ENCODE measurements at places on chromosomes 5 and 9. TPM values are rescaled to one million over a fixed set of nuclear protein-coding genes. Genes with fewer than 3 reads are reported as not detected.
A peak's percentile ranks its signal among the peaks of the same experiment; 100 is the strongest.

GRCh38 chr5:10248378-10249260 lies 1.1 kb downstream of the ATPSCKMT start:
- H3K27me3 ChIP-seq, result no peaks in the 10 kb centered on the region
- peaks cover 9% of the 10 kb centered on the region for H3K4me1 ChIP-seq
- H3K27ac ChIP-seq, result peak overlapping the region; percentile 99
- DNase-seq, result no peak
- peak overlapping the region; percentile 98 for H3K4me3 ChIP-seq
- H3K36me3 ChIP-seq, result peaks cover 2% of the 10 kb centered on the region

DNA sequence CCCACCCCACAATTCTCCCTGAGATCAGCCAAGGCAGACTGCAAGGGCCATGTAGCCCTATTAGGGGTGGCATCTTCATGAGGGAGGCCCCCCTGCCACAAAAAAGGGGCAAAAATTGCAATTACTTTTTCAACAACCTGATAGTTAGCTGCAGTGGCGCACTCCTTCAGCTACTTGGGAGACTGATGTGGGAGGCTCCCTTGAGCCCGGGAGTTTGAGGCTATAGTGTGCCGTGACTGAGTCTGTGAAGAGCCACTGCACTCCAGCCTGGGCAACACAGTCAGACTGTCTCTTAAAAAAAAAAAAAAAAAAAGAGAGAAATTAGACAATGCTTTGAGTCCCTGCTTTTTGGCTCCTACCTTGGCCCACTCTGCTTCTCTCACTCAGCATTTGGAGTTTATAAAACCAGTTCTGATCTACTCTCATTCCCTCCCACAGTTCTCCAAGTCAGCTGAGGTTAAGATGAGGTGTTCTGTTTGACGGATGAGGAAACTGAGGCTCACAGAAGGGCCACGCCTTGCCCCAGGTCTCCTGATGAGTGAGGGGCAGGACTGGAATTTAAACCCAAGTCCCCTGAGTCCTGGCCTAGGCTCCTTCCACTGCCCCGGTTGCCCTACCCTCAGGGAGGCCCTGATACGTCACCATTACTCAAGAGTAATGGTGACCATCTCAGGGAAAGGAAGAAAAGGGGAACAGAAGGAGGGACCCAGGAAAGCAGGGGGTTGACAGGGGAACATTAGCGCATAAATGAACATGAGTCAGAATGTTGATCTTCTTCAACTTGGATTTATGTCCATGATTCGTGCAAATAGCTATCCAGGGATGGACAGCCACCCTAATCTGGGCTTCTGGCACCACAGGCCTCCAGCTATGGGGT lies 9.0 kb downstream of the GPX3 start:
- H3K36me3 ChIP-seq, result peaks cover 22% of the 10 kb centered on the region
- H3K4me3 ChIP-seq, result no peak overlapping the region
- no peaks in the 10 kb centered on the region for H3K27me3 ChIP-seq
- H3K27ac ChIP-seq, result peak overlapping the region; percentile 26

GRCh38 chr9:124932333-124932732 lies 8.6 kb downstream of the GOLGA1 start:
- no peak overlapping the region for H3K4me3 ChIP-seq
- H3K27me3 ChIP-seq, result no peaks in the 10 kb centered on the region
- no peaks in the 10 kb centered on the region for H3K4me1 ChIP-seq
- H3K27ac ChIP-seq, result no peak overlapping the region
- H3K36me3 ChIP-seq, result peaks cover 2% of the 10 kb centered on the region

DNA sequence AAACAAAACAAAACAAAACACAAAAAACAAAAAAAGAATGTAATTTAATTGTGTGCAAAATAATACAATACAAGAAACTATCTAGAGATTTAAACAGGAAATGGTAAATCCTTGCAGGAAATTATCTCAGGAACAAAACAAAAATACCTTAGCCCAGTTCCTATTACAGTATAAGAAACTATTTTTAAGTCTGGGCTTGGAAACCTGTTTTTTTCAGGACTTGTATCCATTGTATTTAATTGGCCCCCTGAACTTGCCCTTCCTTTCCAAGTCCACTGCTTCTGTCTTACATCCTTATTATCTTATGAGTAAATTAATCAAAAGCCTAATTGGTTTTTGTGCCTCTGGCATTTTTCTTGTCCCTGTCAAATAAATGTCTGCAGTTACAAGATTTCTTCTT lies 48.5 kb downstream of the ST8SIA4 start:
- no peak for DNase-seq
- H3K27me3 ChIP-seq, result no peaks in the 10 kb centered on the region
- no peaks in the 10 kb centered on the region for H3K36me3 ChIP-seq
- H3K4me1 ChIP-seq, result no peaks in the 10 kb centered on the region

- no peak overlapping the region for H3K27ac ChIP-seq
- no peak overlapping the region for H3K4me3 ChIP-seq
- no peak for DNase-seq
- peaks cover 10% of the 10 kb centered on the region for H3K4me1 ChIP-seq
- no peaks in the 10 kb centered on the region for H3K27me3 ChIP-seq
These were observed 73.3 kb downstream of the RXRA start for GRCh38 chr9:134399435-134400056.

GRCh38 chr5:173302546-173303155 lies 25.6 kb downstream of the STC2 start:
- no peaks in the 10 kb centered on the region for H3K36me3 ChIP-seq
- no peaks in the 10 kb centered on the region for H3K27me3 ChIP-seq
- H3K4me1 ChIP-seq, result peaks cover 10% of the 10 kb centered on the region
- DNase-seq, result peak; percentile 81
- no peak overlapping the region for H3K4me3 ChIP-seq

TOR4A gene
- 22.1 TPM for total RNA-seq

- no peaks in the 10 kb centered on the region for H3K36me3 ChIP-seq
- H3K27ac ChIP-seq, result no peak overlapping the region
- DNase-seq, result peak; percentile 55
These were observed 162.4 kb downstream of the CHSY3 start for GRCh38 chr5:130066644-130067043.

- no peaks in the 10 kb centered on the region for H3K27me3 ChIP-seq
- peaks cover 28% of the 10 kb centered on the region for H3K36me3 ChIP-seq
- H3K4me3 ChIP-seq, result no peak overlapping the region
These were observed 11.5 kb downstream of the PRR7 start for GRCh38 chr5:177457852-177458681.

WDR55 gene
- 25.2 TPM for total RNA-seq

Data from fibroblast of lung (primary cell).